GM13976 (cell line): ENCODE measurements at places on chromosomes 12 and 14.

- DNase-seq = no peak
These were observed 32.4 kb upstream of the SLC17A8 start for GRCh38 chr12:100324498-100324897.

GRCh38 chr12:62211510-62211909 lies 48.7 kb upstream of the USP15 start:
- DNase-seq = no peak

- DNase-seq = peak; percentile 28
These were observed 6.0 kb downstream of the TMCC3 start for GRCh38 chr12:94644141-94644979.

- no peak for DNase-seq
These were observed 65.6 kb upstream of the DLK1 start for GRCh38 chr14:100660882-100661635.

DNA sequence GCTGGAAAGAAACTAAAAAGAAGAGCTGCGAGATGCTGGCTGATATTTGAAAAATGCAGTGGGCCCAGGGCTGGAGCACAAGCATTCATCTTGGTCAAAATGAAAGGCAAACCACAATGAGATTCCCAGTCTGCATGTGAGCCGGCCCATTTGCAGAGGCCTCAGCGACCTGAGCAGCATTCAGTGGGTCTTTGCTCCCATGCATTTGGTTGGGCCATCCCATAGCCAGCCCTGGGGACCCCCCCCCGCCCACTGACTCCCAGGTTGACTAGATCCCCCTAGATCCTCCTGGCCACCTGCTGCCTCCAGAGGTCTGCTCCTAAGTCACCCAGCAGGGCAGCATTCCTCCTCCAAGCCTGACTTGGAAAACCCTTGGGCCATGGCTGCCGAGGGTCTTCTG lies 59.8 kb downstream of the PRMT8 start:
- no peak for DNase-seq

GRCh38 chr14:101090976-101091375 lies 187.5 kb upstream of the RTL1 start:
- DNase-seq = no peak

DNA sequence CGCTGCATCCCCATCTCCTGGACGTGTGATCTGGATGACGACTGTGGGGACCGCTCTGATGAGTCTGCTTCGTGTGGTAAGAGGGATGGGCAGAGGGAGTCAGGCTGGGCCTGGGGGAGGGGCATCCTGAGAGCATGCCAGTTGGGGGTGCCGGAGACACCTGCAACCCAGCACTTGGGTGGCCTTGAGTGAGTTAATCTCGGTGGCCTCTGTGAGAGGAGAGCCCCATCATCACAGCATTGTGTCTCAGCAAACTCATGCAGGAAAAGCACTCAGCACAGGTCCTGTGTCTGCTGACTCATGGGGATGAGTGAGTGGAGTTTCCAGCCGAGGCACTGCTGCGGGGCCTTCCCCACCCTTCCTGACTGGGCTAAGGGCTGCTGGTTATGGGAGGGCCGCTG lies 19.6 kb upstream of the LRP1-AS start:
- no peak for DNase-seq

GRCh38 chr14:53979747-53980642 lies 23.4 kb upstream of the BMP4 start:
- DNase-seq = no peak

- no peak for DNase-seq
These were observed 790.8 kb upstream of the TBX3 start for GRCh38 chr12:115474539-115475353.

DNA sequence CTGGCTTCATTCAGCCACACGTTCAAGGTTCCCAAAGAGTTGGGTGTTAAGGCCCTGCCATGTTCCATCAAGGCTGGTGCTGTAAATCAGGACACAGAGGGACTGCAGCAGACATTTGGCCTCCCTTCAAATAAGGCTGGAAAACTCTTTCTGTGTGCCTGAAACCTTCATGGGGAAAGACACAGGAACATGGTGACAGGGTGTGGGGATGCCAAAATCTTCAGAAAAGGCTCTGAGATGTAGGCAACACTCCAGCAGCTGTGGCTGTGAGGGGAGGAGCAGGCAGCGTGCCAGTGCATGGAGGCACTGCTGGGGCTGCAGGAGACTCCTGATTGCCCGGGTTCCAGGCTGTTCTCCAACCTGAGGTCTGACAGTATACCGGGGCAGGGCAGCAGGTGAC lies 15.0 kb downstream of the POMT2 start:
- no peak for DNase-seq

- DNase-seq = peak; percentile 8
These were observed 2.2 kb downstream of the GPATCH2L start for GRCh38 chr14:76153919-76154318.

GRCh38 chr12:132711080-132711843 lies 620 bp downstream of the PGAM5 start:
- no peak for DNase-seq

GRCh38 chr12:64010069-64010686 lies 165.7 kb downstream of the SRGAP1 start:
- no peak for DNase-seq

- no peak for DNase-seq
These were observed 37.6 kb downstream of the CEP83 start for GRCh38 chr12:94421868-94422740.

DNA sequence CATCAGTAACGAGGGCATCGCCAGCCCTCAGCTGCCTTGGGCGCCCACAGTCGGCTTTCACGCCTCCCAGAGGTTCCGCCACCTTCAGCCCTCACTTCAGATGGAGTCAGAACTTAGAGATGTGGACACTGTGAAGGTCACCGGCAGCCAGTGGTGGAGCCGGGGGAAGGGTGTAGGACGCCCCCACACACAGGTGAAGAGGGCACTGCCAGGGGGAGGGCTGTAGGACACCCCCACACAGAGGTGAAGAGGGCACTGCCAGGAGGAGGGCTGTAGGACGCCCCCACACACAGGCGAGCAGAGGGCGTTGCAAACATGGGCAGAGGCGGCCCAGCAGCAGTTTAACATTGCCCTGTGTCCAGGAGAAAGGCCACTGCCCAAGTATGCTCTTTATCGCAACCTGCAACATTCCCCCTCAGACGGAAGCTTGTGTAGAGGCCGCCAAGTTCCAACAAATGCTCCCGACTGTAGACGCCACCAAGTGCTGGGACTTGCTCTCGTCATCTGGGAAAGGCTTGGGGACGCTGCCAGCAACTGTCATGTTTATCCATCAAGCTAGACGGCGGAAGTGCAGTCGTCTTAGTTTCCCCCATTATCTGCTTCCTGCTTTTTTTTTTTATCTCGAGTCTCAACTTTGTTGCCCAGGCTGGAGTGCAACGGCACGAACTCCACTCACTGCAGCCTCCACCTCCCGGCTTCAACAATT lies 4.9 kb upstream of the ANKLE2 start:
- no peak for DNase-seq

DNA sequence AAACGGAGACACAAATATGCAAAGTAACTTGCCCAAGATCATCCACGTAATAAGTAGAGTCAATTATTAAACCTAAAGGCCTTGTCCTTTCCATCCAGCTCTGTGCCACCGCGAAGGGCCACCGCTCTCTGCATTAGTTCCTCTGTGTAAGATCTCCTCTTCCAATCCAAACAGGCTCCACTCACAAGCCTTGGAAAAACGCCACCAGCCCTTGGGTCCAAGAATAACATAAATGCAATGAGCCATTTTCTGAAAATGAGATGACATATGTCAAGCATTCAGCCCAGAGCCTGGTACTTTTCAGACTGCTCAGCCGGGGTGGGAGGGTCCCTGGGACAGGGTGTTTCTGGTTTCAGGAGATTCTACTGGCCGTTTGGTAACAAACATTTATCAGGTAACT lies 30.0 kb downstream of the DGLUCY start:
- no peak for DNase-seq

GRCh38 chr14:65356327-65356836 lies 56.1 kb upstream of the FUT8 start:
- no peak for DNase-seq

GRCh38 chr14:67941456-67942018 lies 122.0 kb downstream of the RAD51B start:
- no peak for DNase-seq

GRCh38 chr14:101402936-101403660 lies 158.2 kb upstream of the DIO3 start:
- peak; percentile 10 for DNase-seq

DNA sequence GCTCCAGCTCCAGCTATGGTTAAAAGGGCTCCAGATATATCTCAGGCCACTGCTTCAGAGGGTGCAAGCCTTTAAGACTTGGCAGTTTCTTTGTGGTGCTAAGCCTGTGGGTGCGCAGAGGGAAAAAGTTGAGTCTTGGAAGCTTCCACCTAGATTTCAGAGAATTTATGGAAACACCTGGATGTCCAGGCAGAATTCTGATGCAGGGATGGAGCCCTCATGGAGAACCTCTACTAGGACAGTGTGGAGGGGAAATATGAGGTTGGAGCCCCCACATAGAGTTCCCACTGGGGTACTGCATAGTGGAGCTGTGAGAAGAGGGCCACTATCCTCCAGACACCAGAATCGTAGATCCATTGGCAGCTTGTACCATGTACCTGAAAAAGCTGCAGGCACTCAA lies 69.9 kb downstream of the SDR9C7 start:
- DNase-seq = no peak

GRCh38 chr12:84696908-84697540 lies 215.6 kb downstream of the SLC6A15 start:
- DNase-seq = no peak

DNA sequence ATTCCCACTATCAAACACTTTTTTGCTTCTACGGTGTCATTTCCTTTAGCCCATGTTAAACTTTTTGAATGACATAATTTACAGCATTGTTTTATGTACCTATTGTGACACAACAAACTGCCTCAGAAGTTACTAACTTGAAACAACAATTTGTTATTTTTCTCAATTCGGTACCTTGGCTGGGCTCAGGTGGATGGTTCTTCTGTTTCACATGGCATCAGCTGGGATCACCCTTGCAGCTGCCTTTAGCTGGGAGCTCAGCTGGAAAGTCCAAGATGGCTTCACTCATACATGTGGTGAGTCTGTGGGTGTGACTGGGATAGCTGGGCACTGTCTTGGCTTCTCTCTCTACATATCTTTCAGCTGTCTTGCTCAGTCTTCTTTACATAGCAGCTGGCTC lies 156.0 kb downstream of the GXYLT1 start:
- DNase-seq = no peak

- no peak for DNase-seq
These were observed 39.6 kb downstream of the BICD1 start for GRCh38 chr12:32146074-32146873.

GRCh38 chr14:104707608-104708595 lies 16.1 kb upstream of the ADSS1 start:
- DNase-seq = no peak

DNA sequence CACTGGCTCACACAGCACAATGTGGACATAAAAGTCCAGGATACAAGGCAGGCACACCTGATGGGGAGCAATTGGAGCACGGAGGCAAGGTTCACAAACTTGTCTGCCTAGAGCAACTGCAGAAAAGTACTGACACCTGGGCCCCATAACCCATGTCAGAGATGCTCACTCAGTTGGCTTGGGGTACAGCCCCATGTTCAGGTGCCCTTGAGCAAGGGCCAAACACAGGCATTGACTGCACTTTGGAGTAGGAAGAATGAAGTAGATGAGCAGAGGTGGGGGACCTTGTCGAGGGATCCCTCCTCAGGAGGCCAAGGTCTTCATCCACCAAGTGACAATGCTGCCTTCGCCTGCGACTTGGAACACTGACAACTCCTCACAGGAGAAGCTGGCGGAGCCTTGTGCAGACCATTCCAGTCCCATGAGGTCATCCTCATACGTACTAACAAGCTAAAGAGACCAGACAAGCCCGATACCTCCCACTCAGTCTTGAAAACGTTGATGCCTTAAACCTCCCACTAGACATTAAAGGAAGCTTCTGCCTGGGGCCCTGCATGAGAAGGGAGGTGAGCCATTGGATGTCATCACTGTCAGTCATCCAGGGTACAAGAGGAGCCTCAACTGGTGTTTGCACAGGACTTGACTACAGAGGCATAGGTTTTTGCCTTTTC lies 42.5 kb upstream of the C14orf180 start:
- no peak for DNase-seq

- no peak for DNase-seq
These were observed 467.8 kb downstream of the EGLN3 start for GRCh38 chr14:33483110-33483509.

GRCh38 chr14:51539571-51540037 lies 112.1 kb upstream of the FRMD6 start:
- DNase-seq = no peak

- no peak for DNase-seq
These were observed 43.4 kb downstream of the TEAD4 start for GRCh38 chr12:3002646-3003045.

DNA sequence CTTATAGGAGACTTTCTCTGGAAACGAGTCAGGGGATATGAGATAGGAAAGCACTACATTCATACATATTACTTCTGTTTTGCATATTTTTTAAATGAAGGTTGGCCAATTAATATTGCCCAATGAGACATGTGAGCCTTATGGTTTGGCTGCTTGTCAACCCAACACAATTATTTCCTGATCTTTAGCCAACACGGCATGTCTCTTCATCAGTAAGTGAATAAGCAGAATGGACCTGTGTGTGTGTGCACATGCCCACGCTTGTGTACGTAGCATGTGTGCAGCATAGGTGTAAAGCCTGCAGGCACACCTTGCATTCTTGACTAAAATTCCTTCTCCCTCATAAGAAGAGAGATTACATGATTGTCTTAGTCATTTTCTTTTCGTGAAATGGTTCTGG lies 88.3 kb downstream of the STON2 start:
- no peak for DNase-seq

- no peak for DNase-seq
These were observed 86.5 kb downstream of the PPM1H start for GRCh38 chr12:62848418-62848817.

GRCh38 chr12:47238669-47239114 lies 158.9 kb upstream of the AMIGO2 start:
- DNase-seq = no peak

GRCh38 chr12:51448618-51449256 lies 24.1 kb downstream of the SLC4A8 start:
- no peak for DNase-seq

DNA sequence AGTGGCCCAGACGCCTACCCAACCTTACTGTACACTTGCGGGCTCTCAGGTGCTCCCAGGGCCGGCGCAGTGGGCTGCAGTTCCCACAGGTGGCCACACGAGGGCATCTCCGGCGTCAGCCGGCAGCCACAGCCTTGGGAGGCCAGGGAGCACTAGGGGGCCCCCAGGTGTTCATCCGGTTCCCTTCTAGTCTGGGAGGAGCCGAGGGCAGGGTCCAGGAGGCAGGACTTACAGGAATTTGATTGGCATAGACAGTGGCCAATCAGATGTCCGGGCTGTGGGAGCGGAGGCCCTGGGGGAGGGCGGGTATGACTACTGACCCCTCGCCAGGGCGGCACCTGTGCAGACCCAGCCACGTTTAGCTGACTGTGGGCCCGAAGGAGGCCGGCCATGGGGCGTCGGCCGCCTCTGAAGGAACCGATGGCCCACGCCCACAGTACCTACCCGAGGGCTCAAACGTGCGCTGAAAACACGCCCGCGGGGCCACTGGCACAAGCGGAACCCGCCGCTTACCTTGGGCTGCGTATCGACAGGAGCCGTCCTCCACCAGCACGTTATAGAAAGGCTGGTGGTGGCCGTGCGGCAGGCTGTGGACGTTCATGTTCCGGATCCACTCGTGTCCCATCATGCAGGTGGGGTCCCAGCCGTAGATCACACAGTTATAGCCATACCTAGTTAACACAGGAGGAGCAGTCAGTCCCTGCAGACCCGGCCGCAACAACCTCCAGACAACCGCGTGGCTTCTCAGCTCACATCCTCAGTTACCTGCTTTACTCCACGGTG lies 34.8 kb downstream of the FBXO21 start:
- DNase-seq = peak; percentile 90
